ENCODE measurements at places on chromosomes 1 and 21.

DNA sequence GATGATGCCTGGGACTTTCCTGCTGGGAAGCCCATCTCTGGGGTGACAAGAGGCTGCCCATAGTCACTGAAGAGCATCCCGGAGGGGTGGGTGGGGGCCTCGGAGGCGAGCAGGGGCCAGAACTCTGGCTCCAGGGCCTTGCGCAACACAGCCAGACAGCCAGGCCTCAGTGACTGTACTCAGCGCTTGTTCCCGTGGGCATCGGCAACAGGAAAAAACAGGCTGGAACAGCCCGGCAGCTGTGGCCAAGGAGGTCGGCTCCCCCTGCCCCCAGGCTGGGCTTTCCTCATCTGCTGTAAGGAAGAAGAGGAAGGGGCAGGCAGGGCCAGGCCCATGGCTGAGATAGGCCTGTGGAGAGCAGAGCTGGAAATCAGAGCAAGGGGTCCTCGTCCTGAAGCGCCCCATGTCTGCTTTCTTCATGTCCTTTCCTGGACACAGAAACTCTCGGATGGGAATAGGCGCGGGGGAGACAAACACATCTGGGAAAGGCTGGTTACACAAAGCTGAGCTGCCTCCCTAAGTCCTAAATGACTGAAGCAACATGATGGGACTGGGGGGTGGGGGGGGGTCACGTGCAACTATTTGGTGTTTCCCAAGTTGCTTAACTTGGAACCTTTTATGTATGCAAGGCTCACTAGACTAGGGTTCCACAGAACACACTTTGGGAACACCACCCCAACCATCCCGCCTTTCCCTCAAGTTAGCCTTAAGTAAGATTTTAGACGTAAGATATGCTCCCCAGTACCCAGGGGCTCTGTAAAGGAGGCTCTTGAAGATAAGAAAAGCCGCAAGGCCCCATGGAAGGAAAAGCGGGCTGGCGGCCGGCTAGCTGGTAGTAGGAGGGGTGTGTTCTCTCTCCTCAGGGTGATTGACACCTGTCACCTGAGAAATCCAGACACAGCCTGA, 30.7 kb downstream of the HSPG2 start:
- no peak for DNase-seq

DNA sequence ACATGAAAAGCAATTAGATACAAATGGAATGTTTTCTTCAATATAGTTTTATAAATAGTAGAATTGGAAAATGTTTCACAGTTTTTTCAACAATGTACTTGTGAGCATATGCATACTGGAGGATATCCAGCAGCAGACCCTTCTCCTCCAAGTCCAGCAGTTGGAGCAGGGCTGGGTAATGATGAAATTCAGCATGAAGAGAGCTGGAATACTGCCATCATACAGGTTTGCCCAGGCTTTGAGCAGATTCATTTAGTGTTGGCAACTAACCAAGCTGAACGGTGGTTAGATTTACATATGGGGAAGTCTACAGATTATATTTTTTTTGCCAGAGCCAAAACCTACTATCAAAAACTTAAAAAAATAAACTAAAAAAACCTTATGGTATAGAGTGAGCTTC, 38.3 kb downstream of the WDR3 start:
- DNase-seq, result no peak

DNA sequence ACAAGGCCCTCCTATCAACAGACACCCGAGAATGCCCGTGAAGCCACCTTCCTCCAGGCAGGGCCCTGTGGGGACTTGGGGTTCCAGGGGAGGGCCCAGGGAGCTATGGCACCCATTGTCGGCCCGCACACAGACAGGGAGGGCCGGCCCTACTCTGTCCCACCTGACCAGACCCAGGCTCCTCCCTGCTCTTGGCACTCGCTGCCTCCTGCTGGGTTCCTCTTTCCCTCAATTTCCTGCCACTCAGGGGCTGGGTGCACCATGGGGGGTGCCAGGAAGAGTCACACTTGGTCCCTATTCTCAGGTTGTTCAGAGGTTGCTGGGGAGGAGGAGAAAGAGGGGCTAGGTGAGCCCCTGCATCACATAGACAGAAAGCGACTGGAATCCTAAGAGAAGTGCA, 8.0 kb upstream of the OXCT2 start:
- no peak for DNase-seq

DNA sequence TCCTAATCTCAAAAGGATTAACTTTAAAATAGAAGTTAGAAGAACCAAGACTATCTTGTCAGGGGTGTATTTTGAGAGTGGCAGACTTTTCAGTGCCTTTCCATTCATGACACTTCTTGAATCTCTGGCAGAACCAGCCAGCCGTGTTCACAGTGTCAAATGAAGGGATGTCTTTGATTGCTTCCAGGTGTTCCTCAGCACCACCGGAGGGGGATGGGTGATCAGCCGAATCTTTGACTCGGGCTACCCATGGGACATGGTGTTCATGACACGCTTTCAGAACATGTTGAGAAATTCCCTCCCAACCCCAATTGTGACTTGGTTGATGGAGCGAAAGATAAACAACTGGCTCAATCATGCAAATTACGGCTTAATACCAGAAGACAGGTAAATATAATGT, 32.3 kb downstream of the FMO1 start:
- no peak for DNase-seq

DNA sequence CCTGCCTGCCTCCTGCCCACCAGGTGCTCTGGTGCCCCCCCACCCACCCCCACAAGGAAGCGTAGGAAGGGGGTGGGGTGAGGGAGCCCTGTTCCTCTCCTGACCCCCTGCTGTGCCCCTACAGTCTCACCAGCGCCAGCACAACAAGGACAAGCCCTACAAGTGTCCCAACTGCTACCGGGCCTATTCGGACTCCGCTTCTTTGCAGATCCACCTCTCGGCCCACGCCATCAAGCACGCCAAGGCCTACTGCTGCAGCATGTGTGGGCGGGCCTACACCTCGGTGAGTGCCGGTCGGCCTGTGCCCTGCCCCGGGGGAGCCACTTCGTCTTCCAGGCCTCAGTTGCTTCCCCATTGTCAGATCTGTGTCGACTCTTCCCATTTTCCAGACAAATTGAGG, 25.9 kb downstream of the A3GALT2 start:
- DNase-seq, result no peak

GRCh38 chr1:168654198-168654915, 74.6 kb downstream of the DPT start:
- no peak for DNase-seq

Measured in cerebellar nuclear complex (tissue), 1 donor.